ENCODE measurements at places on chromosomes 6 and 20.

DNA sequence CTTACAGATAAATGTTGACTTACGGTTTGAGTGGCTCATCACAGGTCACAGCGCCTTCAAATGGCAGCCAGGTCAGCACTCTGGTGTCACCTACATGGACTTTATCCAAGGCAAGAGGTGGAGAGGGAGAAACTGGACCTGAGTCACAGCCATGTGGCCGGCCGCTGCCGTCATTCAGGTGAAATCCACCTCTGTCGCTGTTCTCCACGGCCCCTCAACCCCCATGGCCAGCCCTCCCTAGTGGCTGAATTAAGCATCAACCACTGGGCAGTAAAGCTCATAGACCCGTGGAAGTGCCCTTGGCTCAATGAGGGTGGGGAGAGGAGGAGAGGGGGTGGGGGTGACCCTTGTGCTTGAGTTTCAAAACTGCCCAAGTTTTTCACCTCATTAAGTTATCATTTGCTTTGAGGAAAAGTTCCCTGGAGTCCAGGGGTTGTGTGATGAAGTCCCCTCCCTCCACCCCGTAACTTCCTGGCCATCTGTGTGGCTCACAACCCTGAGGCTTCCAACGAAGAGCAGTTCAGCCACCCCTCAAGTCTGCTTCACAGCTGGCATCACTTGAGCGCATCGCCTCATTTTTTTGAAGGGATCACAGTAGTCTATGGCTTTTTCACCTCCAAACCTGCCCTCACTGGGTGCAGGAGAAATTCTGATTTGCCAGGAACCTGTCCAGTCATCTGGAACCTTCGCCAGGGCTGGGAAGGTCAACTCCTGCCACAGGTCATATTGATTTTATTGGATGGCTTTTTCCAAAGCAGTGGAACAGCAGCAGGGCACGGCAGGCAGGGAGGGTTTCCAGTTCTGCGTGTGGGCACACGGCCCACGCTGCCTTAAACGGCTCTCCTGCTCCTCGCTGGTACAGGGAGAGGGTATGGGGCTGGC, 43.5 kb upstream of the APCDD1L start:
- no peak for DNase-seq

DNA sequence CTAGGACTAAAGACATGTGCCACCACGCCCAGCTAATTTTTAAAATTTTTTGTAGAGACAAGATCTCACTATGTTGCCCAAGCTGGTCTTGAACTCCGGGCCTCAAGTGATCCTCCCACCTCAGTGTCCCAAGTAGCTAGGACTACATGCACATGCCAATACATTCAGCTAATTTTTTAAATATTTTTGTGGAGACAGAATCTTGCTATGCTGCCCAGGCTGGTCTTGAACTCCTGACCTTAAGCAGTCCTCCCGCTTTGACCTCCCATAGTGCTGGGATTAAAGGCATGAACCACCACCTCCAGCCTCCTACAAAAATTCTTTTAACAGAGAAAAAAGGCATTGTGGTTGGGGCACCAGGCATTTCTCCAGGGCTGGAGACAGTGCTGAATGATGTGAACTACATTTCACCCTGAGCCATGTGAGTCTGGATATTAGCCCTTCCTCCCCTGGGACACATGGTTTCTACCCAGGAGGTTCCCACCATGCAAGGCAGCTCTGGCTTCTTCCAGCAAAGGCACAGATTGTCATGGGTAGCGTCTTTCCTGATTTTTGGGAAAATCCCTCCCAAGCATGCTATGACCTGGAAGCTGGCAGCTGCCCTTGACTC, 36.3 kb upstream of the CMTR1 start:
- DNase-seq, result no peak

DNA sequence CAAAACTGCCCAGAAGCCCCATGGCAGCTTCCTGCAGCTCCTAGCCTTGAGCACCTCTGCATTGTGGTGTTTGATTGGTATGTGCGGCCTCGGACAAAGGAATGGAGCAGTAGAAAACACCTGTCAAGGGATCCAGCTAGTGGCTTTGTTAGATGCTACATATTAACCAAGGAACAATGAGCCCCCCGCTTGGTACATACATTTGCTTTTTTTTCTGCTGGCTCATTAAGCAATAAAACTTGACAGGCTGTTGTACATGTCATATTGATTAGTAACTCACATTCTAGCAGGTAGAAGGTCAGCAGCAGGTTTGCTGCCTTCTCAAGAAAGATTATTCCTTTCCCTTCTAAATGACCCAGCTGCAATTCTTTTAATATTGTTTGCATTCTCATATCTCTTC, 937 bp downstream of the SPACA1 start:
- no peak for DNase-seq

- peak; percentile 31 for DNase-seq
These were observed 653 bp downstream of the FRMD1 start for GRCh38 chr6:168078175-168078942.

- no peak for DNase-seq
These were observed 8.9 kb downstream of the NFKBIL1 start for GRCh38 chr6:31556307-31556706.

GRCh38 chr20:53943522-53944291, 126.7 kb downstream of the BCAS1 start:
- no peak for DNase-seq

DNA sequence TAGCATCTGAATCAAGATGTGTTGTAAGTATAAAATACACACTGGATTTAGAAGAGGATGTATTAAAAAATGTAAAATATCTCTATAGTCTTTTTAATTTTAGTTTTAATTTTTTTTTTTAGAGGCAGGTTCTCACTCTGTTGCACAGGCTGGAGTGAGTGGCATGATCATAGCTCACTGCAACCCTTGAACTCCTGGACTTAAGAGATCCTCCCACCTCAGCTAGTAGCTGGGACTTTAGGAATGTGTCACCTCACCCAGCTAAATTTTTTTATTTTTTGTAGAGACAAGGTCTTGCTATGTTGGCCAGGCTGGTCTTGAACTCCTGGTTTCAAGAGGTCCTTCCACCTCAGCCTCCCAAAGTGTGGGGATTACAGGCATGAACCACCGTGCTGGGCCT, 46.7 kb upstream of the EPB41L1 start:
- no peak for DNase-seq

- no peak for DNase-seq
These were observed 39.1 kb upstream of the FOXO3 start for GRCh38 chr6:108521616-108522107.

DNA sequence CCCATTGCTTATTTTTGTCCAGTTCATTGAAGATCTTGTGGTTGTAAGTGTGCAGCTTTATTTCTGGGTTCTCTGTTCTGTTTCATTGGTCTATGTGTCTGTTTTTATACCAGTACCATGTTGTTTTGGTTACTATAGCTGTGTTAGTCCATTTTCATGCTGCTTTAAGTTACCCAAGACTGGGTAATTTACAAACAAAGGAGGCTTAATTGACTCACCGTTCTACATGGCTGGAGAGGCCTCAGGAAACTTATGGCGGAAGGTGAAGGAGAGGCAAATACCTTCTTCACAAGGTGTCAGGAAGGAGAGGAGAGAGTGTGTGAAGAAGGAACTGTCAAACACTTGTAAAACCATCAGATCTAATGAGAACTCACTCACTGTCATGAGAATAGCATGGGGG, 29.9 kb upstream of the FERMT1 start:
- no peak for DNase-seq

GRCh38 chr20:6829510-6830116, 62.1 kb downstream of the BMP2 start:
- DNase-seq, result no peak

GRCh38 chr20:44720621-44720996, 5.4 kb downstream of the CCN5 start:
- DNase-seq, result no peak

DNA sequence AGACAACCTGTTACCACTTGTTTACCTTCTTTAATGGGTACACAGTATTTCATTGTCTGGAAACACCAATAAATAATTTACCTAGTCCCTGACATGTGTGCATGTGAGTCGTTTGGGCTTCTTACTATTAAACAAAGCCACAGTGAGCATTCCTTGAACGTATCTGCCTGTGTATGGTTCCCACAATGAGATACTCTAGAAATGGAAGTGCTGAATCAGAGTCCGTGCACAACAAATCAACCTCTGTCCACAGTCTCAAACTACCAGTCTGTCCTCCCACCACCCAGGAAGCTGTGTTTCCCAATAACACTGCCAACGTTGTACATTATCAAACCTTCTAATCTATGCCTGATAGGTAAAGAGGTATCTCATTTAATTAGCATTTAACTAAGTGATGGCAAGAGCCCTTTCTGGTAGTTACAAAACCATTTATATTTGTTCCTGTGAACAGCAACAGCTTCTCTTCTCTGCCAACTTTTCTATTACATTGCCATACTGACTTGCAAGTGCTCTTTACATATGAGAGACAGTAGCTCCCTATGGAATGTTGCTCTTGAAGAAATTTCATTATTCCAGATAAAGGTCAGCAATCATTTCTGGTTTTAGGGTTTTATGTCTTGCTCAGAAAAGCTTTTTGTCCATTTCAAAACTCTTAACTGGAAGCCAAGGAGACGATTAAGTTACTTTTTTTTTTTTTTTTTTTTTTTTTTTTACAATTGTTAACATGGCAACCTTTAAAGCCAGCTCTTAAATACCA, 14.7 kb downstream of the JAG1 start:
- no peak for DNase-seq

- no peak for DNase-seq
These were observed 69.1 kb upstream of the FLRT3 start for GRCh38 chr20:14406495-14406894.

DNA sequence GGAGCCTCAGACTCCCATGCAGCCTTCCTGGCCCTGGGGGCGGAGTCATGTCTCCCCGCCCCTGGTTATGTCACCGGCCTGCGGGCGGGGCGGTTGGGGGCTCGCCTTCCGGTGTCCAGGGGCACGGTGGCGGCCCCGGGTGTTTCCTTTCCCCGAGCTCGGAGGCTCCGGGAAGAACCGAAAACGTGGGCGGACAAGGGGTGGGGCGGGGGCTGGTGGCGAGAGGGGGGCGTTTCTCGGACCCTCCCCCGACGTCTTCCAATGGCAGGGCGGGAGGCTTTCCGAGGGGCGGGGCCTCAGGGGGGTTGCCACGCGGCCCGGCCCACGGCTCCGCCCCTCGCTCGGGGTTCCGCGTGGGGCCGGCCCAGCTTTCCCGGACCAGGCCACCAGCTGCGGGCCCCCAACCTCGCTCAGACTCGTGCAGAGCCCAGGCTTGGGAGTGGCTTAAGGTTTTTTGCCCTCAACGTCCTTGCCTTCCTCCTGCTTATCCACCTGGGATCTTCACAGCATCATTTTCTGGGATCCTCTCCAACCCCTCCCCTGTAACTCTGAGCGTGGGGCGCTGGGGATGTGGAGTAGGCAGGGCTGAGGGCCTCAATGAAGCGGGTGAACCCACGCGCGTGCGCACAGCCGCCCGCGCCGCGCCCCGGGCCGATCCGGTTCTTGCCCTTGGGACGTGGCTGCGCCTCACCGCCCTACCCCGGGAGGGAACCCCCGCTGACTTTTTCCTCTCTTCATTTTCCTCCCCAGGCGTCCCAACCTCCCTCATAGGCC, 2.1 kb upstream of the NRN1 start:
- DNase-seq, result no peak

DNA sequence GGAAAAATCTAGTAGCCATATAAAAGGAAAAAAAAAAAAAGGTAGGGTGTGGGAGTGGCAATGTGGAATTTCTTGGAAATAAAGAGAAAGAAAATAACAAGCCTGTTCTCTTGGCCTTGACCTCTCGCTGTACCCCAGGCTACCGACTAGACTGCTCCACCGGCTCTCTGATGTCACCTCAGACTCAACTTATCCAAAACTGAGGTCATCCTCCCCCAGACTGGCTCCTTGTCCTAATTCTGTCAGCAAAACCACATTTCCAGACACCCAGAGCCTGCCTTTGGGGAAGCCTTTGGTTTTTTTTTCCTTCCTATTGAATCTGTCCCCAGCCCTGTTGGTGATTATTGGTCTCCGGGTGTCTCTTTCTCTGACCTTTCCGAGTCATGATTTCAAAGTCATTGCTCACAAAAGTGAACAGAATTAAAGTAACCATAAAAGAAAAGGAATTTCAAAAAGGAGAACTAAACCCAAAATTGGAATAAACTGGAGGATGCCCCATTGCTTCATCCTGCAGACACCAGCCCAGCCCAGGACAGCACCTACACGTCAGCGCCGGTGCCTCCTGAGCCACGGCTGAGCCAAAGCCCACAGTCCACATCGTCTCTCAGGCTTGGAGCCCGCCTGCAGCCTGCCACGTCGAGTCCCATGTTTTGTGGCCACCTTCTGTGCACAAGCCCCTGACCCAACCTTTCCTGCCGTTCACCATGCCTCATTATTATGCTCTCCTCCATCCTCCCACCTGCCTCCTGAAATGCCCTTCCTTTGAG, 170.7 kb downstream of the MYLK4 start:
- no peak for DNase-seq

DNA sequence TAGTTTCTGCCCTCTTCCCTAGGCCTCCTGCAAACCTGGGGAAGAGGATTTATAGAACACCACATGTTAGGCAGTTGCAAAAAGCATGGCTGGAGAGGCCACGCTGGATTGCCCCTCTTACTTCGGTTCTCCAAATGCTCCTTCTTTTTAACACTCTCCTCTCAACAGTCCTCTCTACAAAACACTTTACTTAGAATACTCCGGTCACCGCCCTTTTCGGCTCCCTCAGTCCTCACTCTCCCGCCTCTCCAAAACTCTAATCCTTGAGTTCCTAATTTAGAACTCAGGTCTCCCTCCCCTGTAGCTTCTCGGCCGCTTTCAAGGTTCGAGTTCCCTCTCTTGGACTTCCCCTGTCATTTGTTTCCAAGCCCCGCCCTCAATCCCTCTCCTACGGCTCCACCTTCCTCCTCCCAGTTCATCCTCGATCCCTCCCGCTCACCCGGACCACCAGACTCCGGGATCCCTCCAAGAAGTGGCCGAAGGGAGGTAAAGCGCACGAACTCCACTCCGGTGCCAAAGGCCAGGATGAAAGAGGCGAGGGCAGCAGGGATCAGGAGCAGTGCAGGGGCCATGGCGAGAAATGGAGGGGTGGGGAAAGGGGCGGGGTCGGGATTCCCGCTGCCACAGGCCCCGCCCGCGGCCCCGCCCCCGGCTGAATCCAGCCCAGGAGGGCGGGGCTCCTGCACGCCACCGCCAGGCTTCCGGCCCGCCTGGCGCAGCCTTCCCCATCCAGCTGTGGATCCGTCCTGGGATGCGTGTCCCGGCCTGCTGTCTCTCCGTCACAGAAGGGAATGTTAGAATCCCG, at the start of gene NRM:
NRM (minus strand) TSS at position 582 of the 805 bp plus-strand sequence; CDS start at position 572, 10 bp downstream.
- DNase-seq, result no peak

- DNase-seq, result no peak
These were observed 61.8 kb downstream of the BANF2 start for GRCh38 chr20:17761604-17762003.

- no peak for DNase-seq
These were observed 47.0 kb upstream of the EEF1E1 start for GRCh38 chr6:8149350-8149749.

- DNase-seq, result no peak
These were observed 26.8 kb upstream of the SLC35B3 start for GRCh38 chr6:8462169-8462568.

DNA sequence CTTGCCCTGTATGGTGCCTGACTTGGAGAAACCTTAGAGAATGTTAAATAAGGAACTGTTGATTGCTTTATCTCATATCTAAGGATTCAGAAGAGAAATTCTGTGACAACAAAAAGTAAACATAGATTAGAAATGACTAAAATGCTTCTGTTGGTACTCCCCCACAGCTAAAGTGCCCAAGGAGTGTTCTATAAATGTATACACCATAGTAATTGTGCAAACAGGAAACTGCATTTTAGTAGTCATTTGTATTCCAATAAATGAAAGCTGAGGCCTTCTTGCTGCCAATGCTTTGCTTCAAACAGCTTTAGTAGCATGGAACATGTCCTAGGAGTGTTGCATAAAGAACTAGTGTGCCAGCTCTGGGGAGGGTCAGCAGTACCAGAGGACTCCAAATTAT, 343.7 kb upstream of the IRAK1BP1 start:
- no peak for DNase-seq

GRCh38 chr20:57087102-57087501, 179.3 kb downstream of the BMP7 start:
- DNase-seq, result no peak

Measured in forelimb muscle (tissue), 1 donor.